AG20443 (cell line): ENCODE measurements at places on chromosomes 1 and 21.

- no peak for DNase-seq
These were observed 147.9 kb downstream of the C1orf21 start for GRCh38 chr1:184534690-184535089.

DNA sequence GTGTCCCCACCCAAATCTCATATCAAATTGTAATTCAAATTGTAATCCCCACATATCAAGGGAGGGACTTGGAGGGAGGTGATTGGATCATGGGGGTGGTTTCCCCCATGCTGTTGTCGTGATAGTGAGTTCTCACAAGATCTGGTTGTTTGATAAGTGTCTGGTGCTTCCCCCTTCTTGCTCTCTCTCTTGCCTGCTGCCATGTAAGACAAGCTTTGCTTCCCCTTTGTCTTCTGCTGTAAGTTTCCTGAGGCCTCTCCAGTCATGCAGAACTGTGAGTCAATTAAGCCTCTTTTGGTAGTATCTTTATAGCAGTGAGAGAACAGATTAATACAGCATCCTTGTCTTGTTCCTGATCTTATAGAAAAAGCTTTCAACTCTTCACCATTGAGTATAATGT is 6.5 kb upstream of the LRRC39 start:
- no peak for DNase-seq

- peak; percentile 81 for DNase-seq
These were observed 16.4 kb downstream of the ALDH4A1 start for GRCh38 chr1:18886003-18886335.

DNA sequence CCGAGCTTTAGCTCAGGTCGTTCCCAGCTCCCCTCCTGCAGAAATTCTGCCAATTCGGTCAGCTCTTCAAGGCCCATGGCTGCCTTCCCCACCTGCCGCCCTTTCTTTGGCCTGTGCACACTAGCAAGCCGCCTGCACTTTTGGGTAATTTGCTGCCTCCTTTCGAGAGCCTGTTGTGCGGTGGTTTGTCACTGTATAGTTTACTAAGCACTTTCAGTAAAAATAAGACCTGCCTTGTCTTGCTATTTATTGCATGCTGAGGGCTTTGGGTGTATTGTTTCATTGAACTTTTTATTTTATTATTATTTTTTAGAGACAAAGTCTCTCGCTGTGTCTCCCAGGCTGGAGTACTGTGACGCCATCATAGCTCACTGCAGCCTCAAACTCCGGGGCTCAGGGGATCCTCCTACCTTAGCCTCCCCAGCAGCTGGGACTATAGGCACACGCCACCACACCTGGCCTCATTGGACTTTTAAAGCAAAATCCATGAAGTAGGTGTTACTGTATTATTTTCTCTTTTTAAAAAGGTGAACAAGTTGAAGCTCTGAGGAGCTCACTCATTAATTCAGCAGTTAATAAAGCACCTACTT is 1.1 kb upstream of the FABP3 start:
- no peak for DNase-seq

GRCh38 chr1:231138236-231138635 is 23.6 kb upstream of the TRIM67 start:
- no peak for DNase-seq

GRCh38 chr1:170415710-170416372 is 116.1 kb upstream of the GORAB start:
- no peak for DNase-seq

DNA sequence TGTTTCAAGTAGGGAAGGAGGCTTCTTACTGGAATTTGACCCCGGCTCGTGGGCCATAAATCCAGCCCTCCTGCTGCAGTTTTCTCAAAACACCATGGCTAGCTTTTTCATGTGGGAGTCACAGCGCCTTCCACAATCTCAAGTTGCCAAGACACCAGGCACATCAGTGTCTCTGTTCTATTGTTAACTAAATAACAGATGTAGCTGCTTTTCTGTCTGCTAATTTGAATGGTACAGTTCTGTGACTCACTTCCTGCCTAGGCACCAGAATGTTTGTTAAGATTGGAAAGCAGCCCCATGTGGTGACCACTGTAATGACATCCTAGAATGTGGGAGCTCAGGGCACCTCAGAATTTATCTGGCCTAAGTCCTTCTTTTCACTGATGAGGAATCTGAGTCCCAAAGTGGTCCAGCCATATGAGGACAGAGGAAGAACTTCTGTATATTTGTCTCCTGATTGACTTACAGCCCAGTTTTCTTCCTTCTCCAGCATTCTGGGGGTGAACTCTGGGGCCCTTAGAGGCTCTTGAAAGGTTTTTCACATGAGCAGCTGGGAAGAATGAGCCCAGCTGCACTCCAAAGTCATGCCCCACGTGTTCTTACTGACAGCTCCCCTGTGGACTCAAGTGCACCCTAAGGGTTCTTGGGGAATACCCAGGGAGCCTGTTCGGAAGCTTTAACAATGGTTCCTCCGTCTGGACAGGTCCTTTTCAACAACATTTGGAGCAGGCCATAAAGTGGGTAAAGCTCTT is 27.5 kb downstream of the TRIM45 start:
- peak; percentile 60 for DNase-seq

- DNase-seq: no peak
These were observed 9.6 kb upstream of the HTR6 start for GRCh38 chr1:19654886-19655717.

DNA sequence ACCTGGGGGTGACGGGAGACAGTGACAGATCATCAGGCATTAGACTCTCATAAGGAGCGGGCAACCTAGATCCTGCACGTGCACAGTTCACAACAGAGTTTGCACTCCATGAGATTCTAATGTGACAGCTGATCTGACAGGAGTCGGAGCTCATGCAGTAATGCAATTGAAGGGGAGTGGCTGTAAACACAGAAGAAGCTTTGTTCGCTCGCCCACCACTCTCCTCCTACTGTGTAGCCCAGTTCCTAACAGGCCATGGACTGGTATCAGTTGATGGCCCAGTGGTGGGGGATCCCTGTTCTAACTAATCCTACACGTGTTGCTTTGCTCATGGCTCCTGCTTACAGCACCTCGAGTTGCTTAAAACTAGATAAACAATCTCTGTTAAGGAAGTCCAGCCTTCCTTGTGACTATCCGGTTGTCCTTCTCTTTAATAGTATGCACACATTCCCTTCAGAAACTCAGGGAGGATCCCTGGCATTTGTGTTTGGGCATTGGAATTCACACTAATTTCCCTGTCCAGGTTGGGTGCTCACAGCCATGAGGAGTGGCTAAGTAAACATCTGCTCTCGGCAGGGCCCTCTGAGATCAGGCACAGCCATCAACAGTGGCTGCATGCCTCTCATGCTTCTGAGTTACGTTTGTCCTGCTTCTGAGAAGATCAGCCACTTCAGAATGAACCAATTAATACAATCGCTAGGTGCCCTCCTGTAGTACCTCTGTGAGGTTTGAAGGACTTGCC is 21.1 kb upstream of the F3 start:
- no peak for DNase-seq

DNA sequence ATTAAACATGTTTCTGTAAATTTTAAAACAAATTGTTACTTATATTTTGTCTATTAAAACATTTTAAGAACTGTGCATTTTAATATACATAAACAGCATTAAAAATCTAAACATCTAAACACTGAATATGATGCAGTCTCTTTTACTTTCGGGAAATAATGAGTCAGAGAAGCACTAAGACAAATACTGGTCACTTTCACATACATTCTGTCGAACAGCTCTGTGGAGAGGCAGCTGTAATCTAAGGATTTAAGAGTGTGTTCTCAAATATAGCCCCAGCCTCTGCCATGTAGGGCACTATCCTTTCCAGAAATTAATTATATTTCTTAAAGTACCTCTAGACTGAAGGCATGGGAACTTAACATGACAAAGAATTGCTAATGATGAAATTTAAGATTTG is 89.6 kb upstream of the PTGFR start:
- no peak for DNase-seq
